Activated CD4-positive, alpha-beta T cell treated with anti-CD3 and anti-CD28 coated beads, Interleukin-2, amount 10 ng/mL, durations not matched to agents 7 days and 5 days (primary cell): ENCODE measurements at places on chromosomes 12 and 14. TPM values are rescaled to one million over a fixed set of nuclear protein-coding genes. Genes with fewer than 3 reads are reported as not detected.
A peak's percentile ranks its signal among the peaks of the same experiment; 100 is the strongest.

DNA sequence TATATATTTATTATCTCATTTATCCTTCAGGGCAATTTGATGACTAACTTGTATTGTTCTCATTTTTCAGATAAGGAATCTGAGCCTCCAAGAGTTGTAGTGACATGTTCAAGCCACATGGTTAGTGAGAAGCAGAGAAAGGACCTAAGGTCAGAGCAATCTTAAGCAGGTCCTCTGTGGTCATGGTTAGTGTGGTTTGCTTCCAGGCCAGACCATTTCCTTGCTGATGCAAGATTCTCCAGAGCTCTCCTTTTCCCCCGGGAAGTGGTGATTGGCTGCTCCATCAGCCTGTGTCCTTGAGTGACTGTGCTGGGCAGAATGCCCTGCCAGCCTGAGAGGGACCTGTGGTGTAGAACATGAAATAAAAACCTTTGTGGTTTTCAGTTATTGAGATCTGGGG is 141.3 kb downstream of the KTN1 start:
- no peaks in the 10 kb centered on the region for H3K36me3 ChIP-seq
- no peak overlapping the region for H3K4me3 ChIP-seq
- H3K4me1 ChIP-seq, result no peaks in the 10 kb centered on the region
- DNase-seq, result no peak
- no peaks in the 10 kb centered on the region for H3K27me3 ChIP-seq
- no peak overlapping the region for H3K27ac ChIP-seq

- no peak for DNase-seq
- peaks cover 8% of the 10 kb centered on the region for H3K4me1 ChIP-seq
Observed at GRCh38 chr14:68463705-68464374, 329.0 kb downstream of the ZFP36L1 start.

GRCh38 chr14:67674139-67674479 is 323 bp downstream of the VTI1B start:
- peak overlapping the region; percentile 93 for H3K27ac ChIP-seq
- peak; percentile 56 for DNase-seq
- peaks cover 13% of the 10 kb centered on the region for H3K36me3 ChIP-seq
- peak overlapping the region; percentile 85 for H3K4me3 ChIP-seq
- peaks cover 41% of the 10 kb centered on the region for H3K4me1 ChIP-seq

GRCh38 chr12:89244536-89244935 is 107.8 kb downstream of the DUSP6 start:
- H3K36me3 ChIP-seq, result peaks cover 28% of the 10 kb centered on the region
- H3K27me3 ChIP-seq, result peaks cover 2% of the 10 kb centered on the region
- H3K4me1 ChIP-seq, result peaks cover 62% of the 10 kb centered on the region
- peak; percentile 60 for DNase-seq
- peak overlapping the region; percentile 89 for H3K27ac ChIP-seq

GRCh38 chr14:95911456-95911855 is 34.8 kb downstream of the TUNAR start:
- no peak for DNase-seq
- H3K27me3 ChIP-seq, result no peaks in the 10 kb centered on the region
- H3K4me3 ChIP-seq, result no peak overlapping the region

DNA sequence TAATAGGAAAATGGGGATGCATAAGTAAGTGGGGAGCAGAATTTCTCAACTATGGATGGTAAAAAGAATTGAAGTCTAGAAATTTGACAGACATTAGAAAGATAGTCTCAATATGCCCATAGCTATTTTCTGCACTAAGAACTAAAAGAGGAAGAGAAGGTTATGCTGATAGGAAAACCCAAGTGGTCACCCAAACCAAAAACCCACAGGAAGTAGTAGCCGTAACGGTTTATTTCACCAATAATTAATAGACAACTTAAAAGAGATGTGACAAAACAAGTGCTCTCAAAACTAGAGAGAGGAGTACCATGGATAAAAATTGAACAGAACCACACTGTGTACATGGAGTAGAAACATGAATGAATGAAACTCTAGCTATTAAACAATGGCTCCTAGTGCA is 295.4 kb downstream of the FSCB start:
- H3K27me3 ChIP-seq, result no peaks in the 10 kb centered on the region
- no peak overlapping the region for H3K4me3 ChIP-seq
- no peak overlapping the region for H3K27ac ChIP-seq

DNA sequence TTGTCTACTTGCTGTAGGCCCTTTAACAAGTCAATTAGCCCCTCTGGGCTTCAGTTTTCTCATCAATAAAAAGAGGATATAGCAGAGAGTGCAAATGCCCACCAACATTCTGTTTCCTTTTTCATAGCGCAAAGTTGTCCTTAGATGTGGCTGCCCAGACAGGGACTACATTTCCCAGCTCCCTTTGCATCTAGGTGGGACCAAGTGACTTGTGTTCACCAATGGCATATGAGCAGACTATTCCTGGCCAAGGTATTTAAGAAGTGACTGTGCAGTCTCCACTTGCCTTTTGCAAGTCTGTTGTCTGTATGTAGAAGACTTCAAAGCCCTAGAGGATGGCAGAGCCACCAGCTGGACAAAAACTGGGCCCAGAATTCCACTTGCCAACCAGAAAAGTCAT is 59.7 kb downstream of the DAO start:
- peaks cover 2% of the 10 kb centered on the region for H3K27me3 ChIP-seq
- no peak overlapping the region for H3K27ac ChIP-seq
- H3K4me1 ChIP-seq, result no peaks in the 10 kb centered on the region

GRCh38 chr12:118361092-118361404 is 11.7 kb downstream of the TAOK3 start:
- DNase-seq, result no peak
- no peak overlapping the region for H3K27ac ChIP-seq
- peaks cover 28% of the 10 kb centered on the region for H3K4me1 ChIP-seq
- H3K27me3 ChIP-seq, result no peaks in the 10 kb centered on the region

GRCh38 chr12:52274521-52275120 is at the start of gene KRT86:
Gene KRT86, plus strand, starts transcription at chr12:52274645. Its CDS starts 27,272 bp downstream, at chr12:52301917.
- no peak within 1 kb of the TSS for H3K4me3 ChIP-seq
- no peak for DNase-seq
- peaks cover 11% of the 10 kb centered on the region for H3K4me1 ChIP-seq
- no peaks in the 10 kb centered on the region for H3K36me3 ChIP-seq

- no peak overlapping the region for H3K4me3 ChIP-seq
- H3K4me1 ChIP-seq, result no peaks in the 10 kb centered on the region
- H3K27me3 ChIP-seq, result no peaks in the 10 kb centered on the region
- no peak overlapping the region for H3K27ac ChIP-seq
Observed at GRCh38 chr12:16150276-16150675, 127.2 kb downstream of the SLC15A5 start.

DNA sequence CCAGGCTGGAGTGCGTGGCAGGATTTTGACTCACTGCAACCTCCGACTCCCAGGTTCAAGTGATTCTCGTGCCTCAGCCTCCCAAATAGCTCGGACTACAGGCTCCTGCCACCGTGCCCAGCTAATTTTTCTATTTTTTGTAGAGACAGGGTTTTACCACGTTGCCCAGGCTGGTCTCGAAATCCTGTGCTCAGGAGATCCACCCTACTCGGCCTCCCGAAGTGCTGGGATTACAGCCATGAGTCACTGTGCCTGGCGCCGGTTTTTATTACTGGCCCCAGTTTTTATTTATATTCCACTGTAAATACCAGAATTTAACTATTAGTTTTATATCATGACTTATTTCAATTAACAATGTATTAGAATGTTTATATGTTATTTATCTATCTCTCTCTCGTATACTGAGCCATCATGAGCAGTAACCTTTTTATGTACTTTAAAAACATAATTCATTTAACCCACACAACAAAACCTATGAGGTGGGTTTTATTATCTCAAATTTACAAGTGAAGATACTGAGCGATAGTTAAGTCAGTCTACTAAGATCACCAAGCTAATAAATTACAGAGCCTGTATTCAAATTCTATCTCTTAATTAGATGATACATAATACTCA is 47.8 kb downstream of the HECTD1 start:
- H3K36me3 ChIP-seq, result peaks cover 27% of the 10 kb centered on the region
- H3K4me3 ChIP-seq, result no peak overlapping the region
- DNase-seq, result no peak

DNA sequence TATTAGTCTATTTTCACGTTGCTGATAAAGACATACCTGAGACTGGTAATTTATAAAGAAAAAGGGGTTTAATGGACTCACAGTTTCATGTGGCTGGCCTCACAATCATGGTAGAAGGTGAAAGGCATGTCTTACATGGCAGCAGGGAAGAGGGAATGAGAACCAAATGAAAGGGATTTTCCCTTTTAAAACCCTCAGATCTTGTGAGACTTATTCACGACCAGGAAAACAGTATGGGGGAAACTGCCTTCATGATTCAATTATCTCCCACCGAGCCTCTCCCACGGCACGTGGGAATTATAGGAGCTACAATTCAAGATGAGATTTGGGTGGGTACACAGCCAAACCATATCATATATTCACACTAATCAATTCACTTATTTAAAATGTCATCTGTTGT is 41.4 kb downstream of the KTN1 start:
- H3K27ac ChIP-seq, result no peak overlapping the region
- H3K27me3 ChIP-seq, result no peaks in the 10 kb centered on the region
- DNase-seq, result no peak

- no peaks in the 10 kb centered on the region for H3K4me1 ChIP-seq
- no peak for DNase-seq
- no peaks in the 10 kb centered on the region for H3K27me3 ChIP-seq
- H3K27ac ChIP-seq, result no peak overlapping the region
Observed at GRCh38 chr14:103000291-103000921, 56.9 kb downstream of the CDC42BPB start.

DNA sequence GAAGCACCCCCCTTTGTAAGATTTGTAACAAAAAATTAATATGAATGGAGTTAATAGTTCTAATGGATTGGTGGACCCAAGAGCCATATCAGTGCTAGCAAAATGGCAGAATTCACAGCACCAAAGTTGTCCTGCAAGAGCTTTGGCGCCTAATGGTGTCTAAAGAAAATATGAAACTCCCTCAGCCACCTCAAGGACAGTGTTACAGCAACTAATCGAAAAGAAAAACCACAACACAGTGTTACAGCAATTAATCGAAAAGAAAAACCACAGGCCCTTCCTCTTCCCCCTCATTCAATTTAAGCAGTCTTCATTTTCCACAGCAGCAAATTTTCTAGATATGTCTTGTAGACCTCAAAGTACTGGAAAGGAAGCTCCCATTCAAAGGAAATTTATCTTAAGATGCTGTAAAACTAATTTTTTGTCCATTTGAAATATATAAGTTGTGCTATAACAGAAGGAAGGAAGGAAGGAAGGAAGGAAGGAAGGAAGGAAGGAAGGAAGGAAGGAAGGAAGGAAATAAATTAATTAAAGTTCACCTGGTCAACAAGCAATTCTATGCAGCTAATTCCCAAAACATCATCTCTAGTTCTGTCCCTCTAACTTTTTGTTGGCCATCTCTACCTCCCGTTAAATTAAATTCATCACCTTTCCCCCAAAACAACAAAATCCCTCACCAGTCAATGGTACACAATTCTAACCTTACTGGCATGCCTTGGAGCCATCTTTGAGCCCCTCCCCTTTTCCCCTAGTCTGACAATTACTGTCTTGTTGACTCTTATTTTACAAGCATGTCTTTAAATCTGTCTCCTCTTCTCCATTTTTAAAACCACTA is 17.4 kb downstream of the LRP6 start:
- H3K27ac ChIP-seq, result no peak overlapping the region
- peaks cover 14% of the 10 kb centered on the region for H3K4me1 ChIP-seq
- no peak for DNase-seq

GRCh38 chr14:25150934-25151790 is 101.2 kb upstream of the STXBP6 start:
- no peak overlapping the region for H3K27ac ChIP-seq
- H3K36me3 ChIP-seq, result no peaks in the 10 kb centered on the region
- DNase-seq, result no peak
- H3K4me3 ChIP-seq, result no peak overlapping the region
- no peaks in the 10 kb centered on the region for H3K4me1 ChIP-seq
- H3K27me3 ChIP-seq, result peaks cover 10% of the 10 kb centered on the region

- no peak overlapping the region for H3K27ac ChIP-seq
- DNase-seq, result no peak
- no peak overlapping the region for H3K4me3 ChIP-seq
- H3K36me3 ChIP-seq, result no peaks in the 10 kb centered on the region
Observed at GRCh38 chr12:84803661-84804060, 108.9 kb downstream of the SLC6A15 start.

GRCh38 chr12:100141998-100142850 is 450 bp downstream of the BLTP3B start:
- H3K27ac ChIP-seq, result peak overlapping the region; percentile 98
- DNase-seq, result peak; percentile 44
- H3K4me3 ChIP-seq, result peak overlapping the region; percentile 81
- H3K4me1 ChIP-seq, result peaks cover 45% of the 10 kb centered on the region
- no peaks in the 10 kb centered on the region for H3K27me3 ChIP-seq

Gene NFATC4
- not detected for total RNA-seq

Gene GALNT6
- 18.9 TPM for total RNA-seq

Gene PRR4
- total RNA-seq, result 1.9 TPM

Gene INHBC
- not detected for total RNA-seq
